ENCODE measurements at places on chromosomes 12 and 14. TPM values are rescaled to one million over a fixed set of nuclear protein-coding genes. Genes with fewer than 3 reads are reported as not detected.

- peak; percentile 68 for DNase-seq
These were observed 6.5 kb downstream of the ZBTB1 start for GRCh38 chr14:64510825-64511671.

GRCh38 chr12:68334132-68334531 lies 2.0 kb upstream of the MDM1 start:
- DNase-seq, result peak; percentile 28

GRCh38 chr12:112230136-112230535 lies 104.8 kb downstream of the TRAFD1 start:
- DNase-seq, result no peak

The CLEC6A gene
- total RNA-seq, result not detected

DNA sequence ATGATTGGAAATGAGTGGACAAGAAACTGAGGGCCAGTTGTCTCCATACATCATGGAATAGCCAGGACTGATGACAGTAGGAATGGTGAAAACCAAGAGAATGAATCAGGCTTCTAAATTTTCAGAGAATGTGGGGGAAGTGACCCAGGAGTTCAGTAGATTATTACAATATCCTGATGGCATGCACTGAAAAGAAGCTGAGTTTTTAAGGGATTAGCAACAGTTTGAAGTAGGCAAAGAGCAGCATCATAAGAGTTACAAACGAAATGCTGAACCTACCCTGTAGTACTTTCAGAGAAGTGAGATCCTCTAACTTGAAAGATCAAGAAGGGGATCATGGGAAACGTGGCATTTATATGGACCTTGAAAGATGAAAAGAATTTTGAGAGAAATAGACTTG lies 13.2 kb downstream of the SLC2A14 start:
- no peak for DNase-seq

GRCh38 chr12:110501399-110501751 lies 536 bp downstream of the VPS29 start:
- DNase-seq, result peak; percentile 9

- no peak for DNase-seq
These were observed 44.0 kb downstream of the PAH start for GRCh38 chr12:102873077-102873476.

GRCh38 chr14:68753690-68754089 lies 39.2 kb downstream of the ZFP36L1 start:
- DNase-seq, result no peak

The GPR84 gene
- not detected for total RNA-seq

The DIABLO gene
- 59.8 TPM for total RNA-seq

DNA sequence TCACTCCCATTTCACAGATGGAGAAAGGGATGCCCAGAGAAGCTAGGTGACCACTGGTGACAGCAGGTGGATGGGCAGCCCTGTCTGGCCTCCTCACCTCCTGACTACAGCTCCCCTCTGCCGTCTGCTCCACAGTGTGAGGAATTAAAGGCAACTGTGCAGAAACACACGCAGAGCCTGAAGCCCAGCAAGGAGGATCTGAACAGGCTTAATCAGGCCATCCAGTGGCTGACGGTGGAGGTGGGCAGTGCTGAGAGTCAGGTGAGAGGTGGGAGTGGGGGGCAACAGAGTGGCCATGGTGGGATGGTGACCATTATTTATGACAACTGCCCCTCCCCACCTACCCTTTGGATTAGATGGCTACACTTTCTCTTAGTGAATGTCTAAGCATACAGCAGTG lies 1.2 kb downstream of the KRT86 start:
- DNase-seq, result no peak

The KICS2 gene
- 16.4 TPM for total RNA-seq

DNA sequence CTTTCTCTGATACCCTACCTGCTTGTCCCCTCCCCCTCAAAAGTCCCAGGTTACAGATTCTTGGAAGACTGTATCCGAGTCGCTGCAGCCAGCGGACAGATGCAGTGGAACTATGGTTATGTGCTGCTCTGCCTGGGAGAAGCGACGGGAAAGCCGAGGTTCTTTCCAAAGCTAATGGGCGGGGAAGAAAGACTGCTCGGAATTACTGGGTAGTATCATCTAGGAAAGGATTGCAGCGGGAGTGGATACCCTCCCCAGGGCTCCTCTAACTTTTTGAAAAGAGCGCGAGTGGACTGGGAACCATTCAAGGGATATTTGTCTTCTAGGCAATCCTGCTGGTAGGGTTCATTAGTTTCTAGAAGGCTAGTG lies 1.4 kb downstream of the PTHLH start:
- no peak for DNase-seq

DNA sequence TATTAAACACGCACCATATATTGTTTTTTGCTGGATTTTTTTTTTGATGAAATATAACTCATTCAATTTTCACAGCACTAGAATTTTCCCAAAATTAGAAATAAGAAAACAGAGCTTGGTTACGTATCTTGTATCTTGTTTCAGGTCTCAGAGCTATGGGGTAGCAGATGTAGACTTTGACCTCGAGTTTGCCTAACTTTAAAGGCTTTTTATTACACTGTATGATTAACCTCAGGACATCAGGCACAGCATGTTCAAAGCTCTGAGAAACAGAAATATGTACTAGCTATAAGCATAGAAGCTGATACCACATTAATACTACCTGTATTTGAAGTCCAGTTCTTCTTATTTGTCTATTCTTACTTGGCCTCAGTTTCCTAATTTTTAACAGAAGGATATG lies 171.9 kb upstream of the KITLG start:
- no peak for DNase-seq

The GPR33 gene
- not detected for total RNA-seq

DNA sequence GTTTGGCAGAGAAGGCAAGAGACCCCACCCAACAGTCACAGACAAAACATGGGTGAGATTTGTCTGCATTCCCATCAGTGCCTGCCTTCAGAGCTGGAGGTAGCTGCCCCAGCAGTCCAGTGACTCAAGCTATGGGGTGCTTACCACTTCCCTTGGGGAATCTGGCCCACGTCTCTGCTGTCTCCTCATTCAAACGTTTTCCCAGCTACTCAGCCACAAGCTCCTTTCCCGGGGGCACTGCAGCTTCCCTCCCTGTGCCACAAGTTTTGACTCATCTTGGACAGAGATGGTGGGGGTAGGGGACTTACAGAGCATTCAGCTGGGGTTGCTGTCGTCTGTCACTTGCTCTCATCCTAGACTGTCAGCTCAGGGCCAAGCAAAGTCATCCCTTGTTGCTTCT lies 66.6 kb downstream of the FBXL14 start:
- no peak for DNase-seq

GRCh38 chr14:38175658-38176057 lies 32.0 kb upstream of the SSTR1 start:
- no peak for DNase-seq

The RTN1 gene
- total RNA-seq, result 70.2 TPM

DNA sequence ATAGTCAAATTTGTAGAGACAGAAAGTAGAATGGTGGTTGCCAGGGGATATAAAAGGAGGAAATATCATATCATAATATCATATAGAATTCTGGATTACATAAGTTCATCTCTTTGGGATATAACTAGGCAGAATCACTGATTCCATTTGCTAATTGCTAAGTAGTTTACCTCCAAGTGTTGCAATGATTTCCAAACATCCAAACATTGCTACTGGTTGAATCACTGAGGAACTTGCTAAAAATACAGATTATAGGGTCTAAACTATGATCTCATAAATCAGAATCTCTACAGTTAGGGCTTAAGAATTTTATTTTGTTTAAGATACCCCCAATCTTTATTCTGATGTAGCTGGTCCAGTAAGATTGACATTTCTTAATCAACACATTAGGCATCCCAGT lies 16.1 kb upstream of the TAS2R42 start:
- DNase-seq, result no peak

- no peak for DNase-seq
These were observed 392.6 kb downstream of the C12orf75 start for GRCh38 chr12:105723066-105723465.

The OTX2 gene
- total RNA-seq, result not detected

The NEUROD4 gene
- not detected for total RNA-seq

GRCh38 chr12:67794161-67794560 lies 145.6 kb downstream of the DYRK2 start:
- no peak for DNase-seq

DNA sequence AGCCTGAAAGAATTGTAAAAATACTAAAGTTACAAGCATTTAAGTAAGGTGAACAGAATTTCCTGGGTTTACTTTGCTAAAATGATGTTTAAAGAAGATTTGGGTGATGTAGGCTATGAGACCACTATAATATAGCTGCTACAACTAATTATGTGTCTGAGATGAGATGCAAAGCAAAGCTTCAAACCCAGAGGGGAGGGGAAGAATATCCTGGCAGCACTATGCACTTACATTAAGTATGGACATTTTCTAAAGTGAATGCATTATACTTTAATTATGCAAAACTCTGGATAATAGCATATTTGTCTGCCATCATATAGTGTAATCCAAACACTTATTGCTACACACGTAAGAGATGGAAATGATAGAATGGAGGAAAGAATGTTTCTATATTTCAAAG lies 1003.7 kb downstream of the GALC start:
- no peak for DNase-seq

DNA sequence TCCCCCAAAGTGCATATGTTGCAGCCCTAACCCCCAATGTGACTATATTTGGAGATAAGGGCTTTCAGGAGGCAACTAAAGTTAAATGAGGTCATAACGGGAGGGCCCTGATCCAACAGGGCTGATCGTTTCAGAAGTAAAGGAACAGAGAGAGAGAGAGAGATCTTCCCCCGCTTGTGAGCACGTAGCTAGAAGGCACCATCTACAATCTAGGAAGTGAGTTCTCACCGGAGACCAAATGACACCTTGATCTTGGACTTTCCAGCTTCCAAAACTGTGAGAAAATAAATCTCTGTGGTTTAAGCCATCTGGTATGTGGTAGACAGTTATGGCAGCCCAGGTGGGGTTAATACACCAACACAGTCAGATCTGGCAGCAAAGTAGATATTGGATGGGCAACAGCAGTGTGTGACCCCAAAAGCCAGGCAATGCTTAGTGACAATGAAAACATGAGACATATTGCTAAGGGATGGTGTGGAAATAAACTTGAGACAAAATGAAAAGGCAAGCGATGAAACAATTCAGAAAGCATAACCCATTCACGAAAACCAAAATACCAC lies 147.2 kb upstream of the GSC start:
- DNase-seq, result no peak

GRCh38 chr14:87014856-87015255 lies 978.1 kb downstream of the GALC start:
- DNase-seq, result no peak

DNA sequence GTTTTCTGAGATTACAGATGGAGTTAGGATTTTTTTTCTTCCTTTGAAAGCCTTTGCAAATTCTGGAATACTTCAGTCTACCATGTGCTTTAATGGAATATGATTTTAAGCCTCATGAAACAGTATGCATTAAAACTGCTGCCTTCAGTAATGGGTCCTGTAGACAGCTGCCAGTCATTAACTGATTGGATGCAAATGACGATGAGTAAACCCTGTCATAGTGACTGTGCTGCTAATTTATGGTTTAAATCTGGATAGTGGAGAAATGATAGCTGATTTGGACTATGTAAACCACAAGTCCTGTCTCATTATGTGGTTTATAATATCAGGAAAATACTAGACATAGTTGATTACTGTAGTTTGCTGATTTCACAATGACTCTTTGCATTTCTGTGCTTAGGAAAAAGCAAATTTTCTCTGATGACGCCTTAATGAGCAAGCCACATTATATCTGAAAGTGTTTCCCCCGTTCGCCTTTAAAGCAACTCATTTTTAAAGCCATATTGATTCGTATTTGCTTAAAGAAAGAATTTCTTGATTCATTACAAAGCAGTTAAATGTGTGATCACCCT lies 217.6 kb downstream of the TMTC2 start:
- no peak for DNase-seq

The CFAP251 gene
- 5.0 TPM for total RNA-seq

DNA sequence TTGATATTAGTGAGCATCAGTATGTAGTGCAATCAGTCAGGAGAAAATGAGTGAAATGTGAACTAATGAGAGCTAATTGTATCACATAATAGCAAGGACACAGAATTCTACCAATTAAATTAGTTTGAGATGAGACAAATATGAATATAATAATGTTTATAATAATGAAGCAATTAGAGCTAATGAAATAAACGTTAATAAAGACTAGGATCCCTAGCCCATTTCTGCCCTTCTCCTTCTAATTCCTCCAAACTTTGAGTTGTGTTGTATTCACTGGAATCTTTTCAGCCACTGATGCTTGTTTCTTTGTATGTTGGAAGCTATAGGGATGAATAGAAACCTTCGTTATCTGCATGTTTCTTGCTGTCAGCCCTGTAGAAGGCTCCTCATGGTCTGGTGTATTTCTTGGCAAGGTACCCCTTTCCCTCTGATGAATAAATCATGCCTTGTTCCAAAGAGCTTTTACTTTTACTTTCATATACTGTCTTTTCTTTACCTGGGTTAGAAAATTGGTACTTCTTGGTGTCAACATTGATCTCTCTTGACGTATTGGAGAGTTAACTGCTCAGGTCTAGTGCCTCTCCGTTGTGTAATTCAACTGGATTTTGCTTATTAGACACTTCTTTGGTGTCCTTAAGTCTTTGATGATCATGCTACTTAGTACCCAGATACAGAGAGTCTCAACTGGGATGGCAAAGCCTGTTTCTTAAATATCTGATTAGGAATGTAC lies 154.8 kb downstream of the PTCSC3 start:
- DNase-seq, result no peak

DNA sequence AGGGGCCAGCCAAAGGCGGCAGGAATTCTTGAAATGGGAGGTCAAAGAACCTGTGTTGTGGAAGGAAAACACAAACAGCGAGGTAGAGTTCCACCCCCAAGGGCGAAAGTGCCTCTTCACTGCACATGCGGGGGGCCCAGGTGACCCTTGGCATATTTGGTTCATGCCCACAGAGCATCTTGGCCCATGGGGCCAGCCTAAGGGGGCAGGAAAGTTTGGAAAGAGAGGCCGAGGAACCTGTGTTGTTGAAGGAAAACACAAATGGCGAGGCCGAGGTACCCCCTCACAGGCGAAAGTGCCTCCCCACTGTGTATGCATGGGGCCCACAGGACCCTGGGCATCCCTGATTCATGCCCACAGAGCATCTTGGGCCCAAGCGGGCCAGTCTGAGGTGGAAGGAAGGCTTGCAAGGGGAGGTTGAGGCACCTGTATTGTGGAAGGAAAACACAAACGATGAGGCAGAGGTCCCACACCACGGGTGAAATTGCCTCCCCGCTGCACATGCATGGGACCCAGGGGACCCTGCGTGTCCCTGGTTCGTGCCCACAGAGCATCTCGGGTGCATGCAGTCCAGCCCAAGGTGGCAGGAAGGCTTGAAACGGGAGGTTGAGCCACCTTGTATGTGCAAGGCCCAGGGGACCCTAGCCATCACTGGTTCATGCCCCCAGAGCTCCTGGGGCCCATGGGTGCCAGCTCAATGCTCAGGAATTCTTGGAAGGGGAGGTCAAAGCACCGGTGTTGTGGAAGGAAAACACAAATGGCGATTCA lies 384.1 kb downstream of the ALG10 start:
- DNase-seq, result no peak

DNA sequence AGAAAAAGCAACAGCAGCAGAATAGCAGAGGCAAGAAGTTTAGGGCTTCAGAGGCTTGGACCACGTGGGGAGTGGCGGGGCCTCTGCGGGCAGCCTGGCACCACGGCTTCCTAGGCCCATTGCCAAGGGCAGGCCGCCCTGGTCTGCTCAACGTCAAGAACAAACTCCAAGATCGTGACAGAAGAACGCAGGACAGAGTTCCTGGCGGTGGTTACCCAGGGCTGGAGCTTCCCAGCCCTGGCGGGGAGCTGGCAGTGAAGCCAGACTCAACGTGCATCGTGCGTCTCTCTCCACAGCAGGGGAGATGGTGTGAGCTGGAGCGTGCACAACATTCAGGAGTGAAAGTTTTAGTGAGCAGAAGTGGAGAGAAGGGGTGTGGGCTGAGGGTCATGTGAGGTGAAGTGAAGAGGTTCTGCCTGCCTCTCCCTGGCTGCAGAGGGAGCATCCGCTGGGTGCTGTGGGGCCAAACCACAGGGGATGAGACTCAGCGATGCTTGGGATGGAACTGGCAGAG lies 13.9 kb upstream of the CACNA2D4 start:
- no peak for DNase-seq
